ENCODE measurements at places on chromosomes 11 and 22.

DNA sequence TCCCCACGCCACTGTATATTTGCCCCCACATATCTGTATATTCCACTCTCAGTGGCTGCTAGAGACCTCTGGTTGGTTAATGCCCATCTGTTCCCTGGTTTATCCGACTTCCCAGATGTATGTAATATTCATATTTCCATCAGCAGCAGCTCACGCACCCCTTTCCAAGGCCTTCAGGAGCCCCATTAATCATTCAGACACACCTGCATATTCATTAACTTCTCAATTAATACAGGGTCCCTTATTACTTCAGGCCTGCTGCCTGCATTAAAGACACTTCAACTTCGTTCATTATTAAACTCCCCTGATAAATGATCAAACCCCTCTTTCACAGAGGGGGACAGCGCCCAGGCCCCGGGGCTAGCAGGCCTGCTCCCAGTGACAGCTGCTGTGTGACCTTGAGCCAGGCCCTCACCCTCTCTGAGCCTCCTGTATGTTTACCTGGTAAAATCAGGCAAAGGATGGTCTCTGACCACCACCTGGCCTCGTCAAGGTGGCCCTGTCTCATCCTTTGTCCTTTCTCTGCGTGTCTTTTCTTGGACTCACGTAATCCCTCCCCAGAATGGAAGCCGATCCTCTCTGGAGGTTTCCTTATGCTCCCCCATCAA, 34.5 kb downstream of the ELFN2 start:
- no peak for DNase-seq

DNA sequence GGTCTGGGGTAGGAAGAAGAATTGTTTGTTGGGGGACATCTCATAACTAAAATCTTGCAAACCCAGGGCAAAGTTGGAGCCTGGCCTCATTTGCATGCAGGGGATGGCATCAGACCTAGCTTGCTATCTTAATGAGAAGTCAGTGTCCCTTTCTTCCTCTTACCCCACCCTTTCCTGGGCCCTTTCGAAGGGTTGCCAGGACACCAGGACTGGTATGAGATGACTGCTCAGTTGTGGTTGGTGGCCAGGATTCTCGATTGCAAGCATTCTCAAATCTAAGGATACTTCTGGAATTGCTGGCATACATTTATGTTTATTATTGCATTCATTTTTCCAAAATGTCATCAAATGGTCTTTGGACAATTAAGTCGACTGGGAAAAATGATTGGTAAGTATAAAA, 131.0 kb downstream of the SLC1A2 start:
- no peak for DNase-seq

GRCh38 chr22:20441631-20442484, 4.2 kb upstream of the SCARF2 start:
- DNase-seq = no peak

GRCh38 chr11:64658265-64658664, 64.7 kb downstream of the NRXN2 start:
- DNase-seq = no peak

DNA sequence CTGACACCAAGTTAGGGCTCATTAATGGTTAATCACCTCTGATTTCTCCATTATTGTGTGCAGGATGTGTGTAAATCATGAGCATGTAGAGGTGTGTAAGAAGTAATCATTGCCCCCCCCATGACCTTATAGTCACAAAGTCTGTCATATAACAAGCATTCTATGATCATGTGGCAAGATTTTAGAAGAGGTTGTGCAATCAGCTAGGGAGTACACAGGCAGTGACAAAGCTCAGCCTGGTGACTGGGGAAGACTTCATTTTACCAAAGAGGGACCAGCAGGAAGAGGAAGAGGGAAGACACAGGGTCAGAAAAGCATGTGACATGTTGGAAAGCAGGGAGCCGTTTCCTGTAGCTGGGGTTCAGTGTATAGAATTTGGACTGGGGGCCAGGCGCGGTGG, 176.5 kb upstream of the LARGE1 start:
- no peak for DNase-seq

GRCh38 chr11:113282898-113283437, 31.4 kb upstream of the TTC12 start:
- DNase-seq = no peak

DNA sequence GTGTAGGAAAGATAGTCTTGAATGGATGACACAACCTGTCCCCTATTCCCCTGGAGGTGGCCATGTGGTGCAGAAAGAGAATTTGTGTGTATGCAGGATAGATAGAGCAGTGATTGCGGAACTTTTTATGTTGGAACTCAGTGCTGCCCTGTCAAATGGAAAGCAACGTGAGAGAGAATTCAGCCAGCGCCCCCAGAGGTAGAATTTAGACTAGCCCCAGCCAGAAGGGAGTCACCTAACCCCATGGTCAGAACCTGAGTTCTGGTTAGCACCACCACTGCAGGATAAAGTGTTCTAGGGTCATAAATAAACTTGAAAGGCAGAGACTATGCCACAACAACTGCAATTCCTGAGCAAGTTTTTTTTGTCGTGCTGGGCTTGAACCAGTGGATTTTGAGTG, 152.9 kb upstream of the GRIA4 start:
- DNase-seq = no peak

GRCh38 chr11:14424096-14424495, 65.1 kb upstream of the RRAS2 start:
- DNase-seq = no peak

DNA sequence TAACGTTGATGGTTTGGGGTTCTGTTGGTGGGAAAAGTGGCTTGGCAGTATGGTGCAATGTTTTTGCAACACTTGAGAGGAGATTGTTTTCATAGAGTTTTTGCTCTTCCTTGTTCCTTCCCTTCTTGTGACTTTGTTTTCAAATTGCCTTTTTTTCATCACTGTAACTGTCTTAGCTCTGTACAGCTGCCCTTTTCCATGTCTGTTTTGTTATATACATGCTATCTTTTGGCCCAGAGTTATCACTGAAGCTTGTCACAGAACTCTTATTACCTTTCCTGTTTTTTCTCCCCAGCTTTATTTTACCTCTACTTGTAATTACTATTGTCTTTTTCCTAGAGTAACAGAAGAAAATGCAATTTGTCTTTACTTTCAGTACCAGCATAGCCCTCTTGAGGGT, 154.1 kb downstream of the DDX10 start:
- DNase-seq = no peak

- DNase-seq = no peak
Measured at GRCh38 chr11:36022882-36023281, 79.0 kb downstream of the LDLRAD3 start.

- DNase-seq = no peak
Measured at GRCh38 chr22:41681616-41682015, 7.1 kb downstream of the SNU13 start.

GRCh38 chr11:67027483-67027930, 4.6 kb downstream of the SYT12 start:
- no peak for DNase-seq

- no peak for DNase-seq
Measured at GRCh38 chr11:20875889-20876288, 206.5 kb downstream of the NELL1 start.

DNA sequence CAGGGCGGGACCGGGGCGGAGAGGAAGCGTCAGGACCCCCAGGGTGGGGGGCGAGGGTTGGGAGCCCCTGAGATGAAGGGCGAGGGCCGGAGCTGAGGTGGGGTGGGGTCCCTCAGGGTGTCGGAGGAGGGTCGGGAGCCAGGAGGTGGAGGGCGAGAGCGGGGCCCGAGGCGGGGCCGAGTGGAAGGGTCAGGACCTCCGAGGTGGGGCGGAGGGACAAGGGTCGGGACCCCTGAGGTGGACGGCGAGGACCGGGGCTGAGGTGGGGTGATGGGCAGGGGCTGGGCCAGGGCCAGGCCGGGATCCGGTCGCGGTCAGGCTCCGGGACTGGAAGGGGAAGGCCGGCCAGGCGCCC, 409 bp downstream of the SMC1B start:
- no peak for DNase-seq

Measured in stimulated activated CD4-positive, alpha-beta T cell treated with anti-CD3 and anti-CD28 coated beads, Interleukin-1b, Interleukin-23, amount 100 ng/mL, for 48 hours (primary cell).